ENCODE measurements at places on chromosomes 12 and 14.

GRCh38 chr12:127558361-127558760 lies 708.6 kb upstream of the TMEM132C start:
- DNase-seq: no peak

- DNase-seq: peak; percentile 55
Measured at GRCh38 chr14:97641827-97642226, 844.6 kb downstream of the VRK1 start.

DNA sequence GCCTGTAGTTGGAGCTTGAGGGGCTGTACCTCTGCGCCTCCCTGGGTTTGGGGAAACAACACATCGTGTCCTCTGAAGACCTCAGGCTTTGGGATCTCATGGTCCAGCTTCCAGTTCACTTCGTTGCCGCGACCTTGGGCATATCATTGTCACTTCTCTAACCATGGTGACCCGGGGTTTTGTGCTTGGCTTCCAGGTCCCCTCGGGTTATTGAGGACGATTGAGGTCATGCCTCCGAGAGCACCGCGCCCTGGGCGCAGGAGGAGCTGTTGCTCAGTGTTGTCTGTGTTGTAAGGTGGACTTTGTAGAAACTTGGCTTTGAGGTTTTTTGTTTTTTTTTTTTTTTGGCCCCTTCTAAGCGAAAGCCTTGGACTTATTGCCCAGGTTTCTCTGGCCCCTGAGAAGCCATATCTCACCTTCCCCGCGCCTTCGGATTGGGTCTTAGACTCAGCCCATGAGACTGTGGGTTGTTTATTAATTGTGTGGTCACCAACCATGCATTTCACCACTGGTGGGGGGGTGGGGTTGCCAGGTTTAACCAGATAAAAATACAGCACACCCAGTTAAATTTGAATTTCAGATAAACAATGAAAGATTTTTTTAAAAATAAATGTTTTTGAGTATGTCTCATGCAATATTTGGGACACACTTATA lies 2.6 kb downstream of the BCL7A start:
- no peak for DNase-seq

DNA sequence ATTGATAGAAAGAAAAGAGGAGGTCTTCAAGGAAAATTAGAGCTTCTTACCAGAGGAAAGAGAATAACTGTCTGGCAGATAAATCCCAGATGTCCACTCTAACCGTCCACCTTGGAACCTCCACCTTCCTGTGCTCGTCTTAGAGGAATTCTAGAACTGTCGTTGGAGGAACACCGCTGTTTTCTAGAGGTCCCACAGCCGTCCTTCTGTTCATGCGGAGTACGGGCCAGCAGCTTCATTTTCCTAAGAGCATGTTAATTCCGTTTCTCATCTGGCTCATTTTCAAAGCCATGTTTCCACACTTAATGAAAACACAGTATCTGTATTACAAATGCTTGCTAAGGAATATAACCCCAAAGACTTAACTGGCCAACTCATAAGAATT lies 107.9 kb upstream of the ESRRB start:
- no peak for DNase-seq

GRCh38 chr14:71932229-71932981 lies at the start of gene RGS6:
TSS of gene RGS6 (plus strand) at chr14:71932429.
- DNase-seq: peak; percentile 27

DNA sequence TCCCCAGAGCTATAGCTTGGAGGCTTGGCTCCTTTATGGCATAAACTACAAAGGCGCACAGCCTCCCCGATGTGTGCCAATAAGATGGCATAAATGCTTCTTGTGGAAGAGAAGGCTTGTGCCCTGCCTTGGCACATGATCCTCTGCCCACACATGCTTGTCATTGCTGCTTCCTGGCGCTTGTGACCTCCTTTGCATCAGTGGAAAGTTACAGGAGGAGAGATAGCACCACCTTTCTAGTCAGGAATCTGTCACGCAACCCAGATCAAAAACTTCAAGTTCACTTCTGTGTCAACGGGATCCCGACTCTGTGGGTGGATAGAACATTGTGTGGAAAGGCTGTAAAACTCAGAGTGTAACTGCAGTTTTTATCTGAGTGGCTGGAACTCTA lies 183.8 kb upstream of the HIF1A start:
- peak; percentile 91 for DNase-seq

DNA sequence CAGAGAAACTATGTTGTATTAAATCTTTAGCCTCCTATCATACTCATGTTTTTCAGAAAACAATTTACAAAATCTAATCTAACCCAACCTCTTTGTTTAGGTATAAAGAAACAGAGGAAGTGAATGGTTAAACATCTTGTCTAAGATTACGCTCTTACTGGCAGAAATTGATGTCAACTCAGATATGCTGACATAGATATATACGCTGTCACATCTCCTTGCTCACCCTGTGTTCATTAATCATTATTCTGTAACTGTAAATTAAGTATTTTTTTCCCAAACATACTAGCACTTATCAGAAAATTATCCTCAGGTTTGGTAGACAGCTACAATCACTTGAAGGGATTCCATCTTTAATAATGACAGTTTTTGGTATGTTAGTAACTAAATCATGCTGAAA lies 1127.6 kb upstream of the SEL1L start:
- DNase-seq: no peak

- DNase-seq: no peak
Measured at GRCh38 chr12:110444455-110444854, 5.7 kb downstream of the ARPC3 start.

- no peak for DNase-seq
Measured at GRCh38 chr12:68529466-68529865, 81.2 kb upstream of the RAP1B start.

DNA sequence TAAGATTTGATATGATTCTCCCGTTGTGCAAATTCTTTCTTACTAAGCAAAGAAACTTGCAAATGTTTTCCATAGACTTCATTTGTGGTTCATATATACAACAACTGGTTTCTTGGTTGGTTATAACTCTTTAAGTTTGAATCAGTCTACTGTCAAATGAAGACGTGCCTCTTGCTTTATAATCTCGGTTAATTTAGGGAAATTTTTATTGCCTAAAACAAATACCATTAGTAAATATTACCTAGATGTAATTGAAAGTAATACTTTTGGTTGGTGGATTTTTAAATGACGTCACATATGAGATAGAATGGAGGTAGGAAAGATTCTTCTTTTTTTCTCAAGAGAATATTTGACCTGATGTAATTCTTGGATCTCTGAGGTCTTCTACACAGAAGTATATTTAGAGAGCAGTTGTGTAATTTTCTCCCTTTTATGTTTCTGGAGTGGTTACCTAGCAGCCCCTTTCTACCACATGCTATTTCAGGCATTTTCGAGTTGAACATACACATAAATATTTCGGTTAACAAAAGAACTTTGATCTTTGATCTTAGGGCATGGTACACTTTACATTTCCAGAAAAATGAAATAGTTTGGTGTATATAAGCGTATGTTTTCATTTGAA lies 1.7 kb downstream of the ATF7IP start:
- DNase-seq: no peak

GRCh38 chr14:21023174-21023573 lies 1.7 kb downstream of the NDRG2 start:
- DNase-seq: no peak

- DNase-seq: no peak
Measured at GRCh38 chr14:44620121-44621019, 113.3 kb upstream of the FSCB start.

DNA sequence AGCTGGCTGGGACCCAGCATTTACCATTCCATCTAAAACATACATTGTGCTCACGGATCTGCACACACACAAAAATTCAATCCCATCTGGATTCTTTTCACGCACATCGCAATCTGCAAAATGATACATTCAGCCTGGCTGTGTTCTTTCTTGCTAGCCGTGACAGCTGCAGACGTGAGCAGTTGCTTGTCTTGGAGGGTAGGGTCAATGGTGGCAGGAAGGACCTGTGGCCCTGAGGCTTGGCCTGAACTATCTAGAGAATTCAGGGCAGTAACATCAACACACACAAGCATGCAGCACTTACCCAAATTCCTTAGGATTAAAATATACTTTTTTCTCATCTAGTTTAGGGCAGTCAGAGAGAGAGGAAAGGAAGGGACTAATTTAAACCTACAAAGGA lies 72.0 kb downstream of the DICER1 start:
- DNase-seq: no peak

- DNase-seq: no peak
Measured at GRCh38 chr12:110353211-110353965, 50.1 kb downstream of the ANAPC7 start.

- no peak for DNase-seq
Measured at GRCh38 chr14:37870170-37870569, 274.7 kb downstream of the TTC6 start.

- no peak for DNase-seq
Measured at GRCh38 chr12:4700621-4701026, 19.6 kb upstream of the GALNT8 start.

- peak; percentile 29 for DNase-seq
Measured at GRCh38 chr12:32589165-32589865, 89.8 kb upstream of the DNM1L start.

DNA sequence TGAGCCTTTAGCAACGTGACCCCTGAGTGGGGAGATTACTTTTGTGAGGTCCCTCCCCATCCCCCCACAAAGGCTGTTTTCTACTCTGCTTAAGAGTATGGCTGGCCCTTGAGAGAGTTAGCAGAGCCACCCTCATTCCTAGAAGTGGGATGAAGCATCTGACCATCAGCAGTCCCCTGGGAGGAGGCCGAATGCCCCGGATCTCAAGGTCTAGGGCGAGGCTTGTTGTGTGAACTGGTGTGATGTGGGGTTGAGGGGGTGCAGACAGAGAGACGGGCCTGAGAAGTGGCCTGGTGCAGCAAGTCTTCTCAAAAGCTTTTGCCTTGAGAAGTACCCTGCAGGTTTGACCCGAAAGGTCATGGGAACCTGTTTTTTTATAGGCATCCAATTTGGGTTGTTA lies 153.0 kb upstream of the FKBP4 start:
- no peak for DNase-seq
